Activated CD4-positive, alpha-beta T cell treated with anti-CD3 and anti-CD28 coated beads, Interleukin-2, amount 10 ng/mL, durations not matched to agents 7 days and 5 days (primary cell): ENCODE measurements at places on chromosomes 12 and 14.

DNA sequence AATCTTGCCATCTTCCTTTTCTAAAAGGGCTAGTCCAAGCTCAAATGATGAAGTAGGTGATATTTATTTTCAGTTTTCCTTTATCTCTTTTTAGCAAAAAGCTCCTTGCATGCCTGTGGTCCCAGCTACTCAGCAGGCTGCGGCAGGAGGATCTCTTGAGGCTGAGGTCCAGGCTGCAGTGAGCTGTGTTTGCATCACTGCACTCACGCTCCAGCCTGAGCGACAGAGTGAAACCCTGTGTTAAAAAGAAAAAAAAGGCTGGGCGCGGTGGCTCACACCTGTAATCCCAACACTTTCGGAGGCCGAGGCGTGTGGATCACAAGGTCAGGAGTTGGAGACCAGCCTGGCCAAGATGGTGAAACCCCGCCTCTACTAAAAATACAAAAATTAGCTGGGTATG is 5.0 kb downstream of the TMEM116 start:
- no peak for DNase-seq

DNA sequence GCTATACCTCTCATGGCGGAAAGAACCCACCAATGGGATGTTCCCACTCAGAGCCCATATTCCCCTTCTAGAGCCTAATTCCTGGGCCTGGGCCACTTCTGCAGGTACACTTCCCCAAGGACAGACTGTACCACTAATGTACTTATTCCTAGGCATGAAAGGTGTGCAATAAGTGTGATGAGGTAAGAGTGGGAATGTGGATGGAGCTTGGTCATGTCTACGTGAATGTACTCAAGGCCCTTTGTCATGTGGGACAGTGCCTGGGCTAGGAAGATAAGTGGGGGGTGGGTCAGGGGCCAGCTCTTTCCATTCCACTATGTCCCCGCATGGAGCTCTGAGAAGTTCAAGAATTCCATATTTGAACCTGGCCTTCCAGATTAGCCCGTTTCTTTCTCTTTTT is 63.4 kb upstream of the FUT8 start:
- DNase-seq, result no peak

- DNase-seq, result no peak
These were observed 61.0 kb downstream of the NIN start for GRCh38 chr14:50769863-50770500.

DNA sequence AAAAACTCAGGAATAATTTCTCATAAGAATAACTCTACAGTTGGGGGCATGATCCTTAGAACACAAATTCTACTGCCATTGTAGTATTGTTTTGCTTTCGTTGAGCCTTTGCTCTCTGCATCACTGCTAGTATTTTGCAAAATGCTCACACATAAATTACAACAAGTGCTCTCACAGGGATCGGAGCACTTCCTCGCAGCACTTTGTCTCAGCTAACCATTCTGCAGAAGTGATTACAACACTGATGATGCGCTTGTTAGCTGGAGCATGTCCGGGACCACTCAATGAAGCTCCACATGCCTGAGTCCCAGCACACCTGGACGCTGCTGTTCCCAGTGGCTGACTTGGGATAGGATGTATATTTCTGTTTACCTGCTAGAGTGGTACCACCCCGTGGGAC is 31.6 kb downstream of the MOAP1 start:
- DNase-seq, result no peak

GRCh38 chr14:54493293-54493692 is 4.5 kb upstream of the GMFB start:
- DNase-seq, result no peak

- no peak for DNase-seq
These were observed 258.4 kb upstream of the HMGA2 start for GRCh38 chr12:65565601-65566560.
